ENCODE measurements at places on chromosomes 13 and 19. TPM values are rescaled to one million over a fixed set of nuclear protein-coding genes. Genes with fewer than 3 reads are reported as not detected.

Gene VRK3
- 45.5 TPM for polyA plus RNA-seq

Gene ZNF541
- polyA plus RNA-seq = not detected

Gene SOHLH2
- polyA plus RNA-seq = 0.63 TPM

Gene PLA2G4C
- polyA plus RNA-seq = 27.6 TPM
